ENCODE measurements at places on chromosomes 13 and 19.

DNA sequence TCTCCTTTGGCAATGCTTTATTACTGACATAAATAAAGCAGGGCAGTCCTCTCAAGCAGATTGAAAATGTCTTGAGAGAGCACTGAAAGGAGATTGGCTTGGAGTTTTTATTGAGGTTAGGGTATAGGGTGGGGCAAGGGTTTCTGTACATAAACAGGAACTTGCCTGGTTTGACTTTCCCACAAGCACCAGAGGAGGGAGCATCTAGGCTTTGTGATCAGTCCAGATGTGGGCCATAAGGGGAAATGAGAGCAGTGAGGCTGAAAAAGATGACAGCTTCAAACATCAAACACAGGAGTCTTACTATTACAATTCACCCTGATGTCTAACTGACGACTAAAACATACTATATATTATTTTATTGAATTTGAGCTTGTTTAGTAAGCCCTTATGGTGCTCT is 260.9 kb downstream of the MTUS2 start:
- no peak for DNase-seq

DNA sequence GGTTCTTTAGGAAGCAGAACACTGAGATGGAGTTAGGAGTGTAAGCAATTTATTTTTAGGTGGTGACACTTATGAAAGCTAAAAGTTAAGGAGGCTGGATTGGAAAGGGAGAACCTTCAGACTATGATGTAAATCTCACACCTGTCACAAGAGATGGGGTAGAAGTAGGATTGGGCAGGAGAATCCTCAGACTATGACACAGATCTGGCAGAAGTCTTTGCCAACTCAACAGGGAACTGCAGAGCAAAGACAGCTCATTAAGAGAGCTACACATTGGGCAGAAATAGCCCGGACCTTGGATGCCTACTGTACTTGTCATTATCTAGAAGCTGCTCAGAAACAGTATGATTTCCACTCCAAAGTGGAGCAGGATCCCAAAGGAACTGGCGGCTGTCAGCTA is 134.4 kb downstream of the DNAJC15 start:
- no peak for DNase-seq

GRCh38 chr19:17946965-17947784 is 14.4 kb downstream of the CCDC124 start:
- no peak for DNase-seq

DNA sequence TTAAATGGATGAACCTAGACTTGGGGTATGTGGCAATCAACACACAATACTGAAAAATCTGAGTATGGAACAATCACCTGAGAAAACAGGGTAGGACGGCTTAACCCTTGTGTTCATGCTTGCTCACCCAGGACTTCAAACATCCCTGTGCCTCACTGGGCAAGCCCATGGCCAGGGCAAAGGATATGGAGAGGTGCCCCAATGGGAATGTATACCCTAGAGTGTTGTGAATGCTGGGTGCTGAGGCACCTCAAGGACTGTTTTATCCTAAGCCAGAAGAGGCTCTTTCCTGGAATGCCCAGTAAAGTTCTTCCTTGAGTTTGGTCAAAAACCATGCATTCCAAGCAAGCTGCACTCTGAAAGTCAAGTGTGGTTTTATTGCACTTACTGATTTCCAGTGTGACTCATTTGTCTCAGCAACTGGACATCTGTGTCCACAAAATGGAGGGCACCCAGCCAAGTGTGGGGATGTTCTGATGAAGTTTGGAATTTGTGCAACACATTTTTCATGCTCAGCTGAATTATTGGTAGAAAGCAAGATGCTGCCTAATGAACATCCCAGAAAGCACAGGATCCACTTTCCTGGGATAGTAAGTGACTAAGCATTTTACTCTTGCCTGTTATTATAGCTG is 531.3 kb downstream of the RFC3 start:
- no peak for DNase-seq

DNA sequence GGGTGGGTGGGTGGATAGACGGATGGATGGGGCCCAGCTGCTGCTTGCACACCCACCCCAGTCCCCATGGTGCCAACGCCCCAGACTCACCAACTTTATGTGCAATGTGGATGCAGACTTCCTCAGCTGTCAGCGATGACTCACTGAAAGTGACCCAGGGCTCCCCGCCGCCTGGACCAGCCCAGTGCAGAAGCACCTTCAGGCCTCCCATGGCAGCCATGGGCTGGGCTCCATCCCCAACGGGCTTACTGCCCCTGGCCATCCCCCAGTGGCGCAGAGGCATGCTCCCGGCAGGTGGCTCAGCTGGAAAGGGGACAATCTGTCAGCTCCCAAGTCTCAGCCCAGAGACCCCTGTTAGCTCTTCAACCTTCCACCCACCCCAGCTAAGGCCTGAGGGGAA is 2.2 kb downstream of the TYK2 start:
- no peak for DNase-seq

DNA sequence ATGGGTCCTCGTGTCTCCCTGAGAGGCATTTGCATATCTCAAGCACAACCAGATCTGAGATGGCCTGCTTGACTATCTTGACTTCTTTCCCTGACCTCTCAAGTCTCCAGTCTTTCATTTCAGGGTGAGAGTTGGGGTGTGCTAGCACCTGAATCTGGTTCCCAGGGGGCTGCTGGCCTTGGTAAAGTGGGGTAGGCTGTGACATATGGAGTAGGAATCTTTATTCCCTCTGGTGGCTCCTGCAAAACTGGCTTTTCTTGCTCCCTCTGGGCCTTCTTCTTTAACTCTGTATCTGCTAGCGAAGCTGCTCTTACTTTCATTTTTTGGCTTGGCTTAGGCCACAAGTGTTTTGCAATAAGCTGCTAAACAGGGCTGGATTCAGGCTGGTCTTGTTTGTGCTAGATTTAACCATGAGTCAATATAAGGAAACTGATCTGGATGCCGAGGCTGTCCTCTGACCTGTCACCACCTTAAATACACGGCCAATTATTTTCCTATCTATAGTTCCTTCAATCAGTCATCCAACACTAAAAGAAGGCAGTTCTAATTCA is 42.3 kb downstream of the ZNF493 start:
- no peak for DNase-seq

GRCh38 chr13:98483601-98484288 is 93.2 kb downstream of the STK24 start:
- DNase-seq = no peak

DNA sequence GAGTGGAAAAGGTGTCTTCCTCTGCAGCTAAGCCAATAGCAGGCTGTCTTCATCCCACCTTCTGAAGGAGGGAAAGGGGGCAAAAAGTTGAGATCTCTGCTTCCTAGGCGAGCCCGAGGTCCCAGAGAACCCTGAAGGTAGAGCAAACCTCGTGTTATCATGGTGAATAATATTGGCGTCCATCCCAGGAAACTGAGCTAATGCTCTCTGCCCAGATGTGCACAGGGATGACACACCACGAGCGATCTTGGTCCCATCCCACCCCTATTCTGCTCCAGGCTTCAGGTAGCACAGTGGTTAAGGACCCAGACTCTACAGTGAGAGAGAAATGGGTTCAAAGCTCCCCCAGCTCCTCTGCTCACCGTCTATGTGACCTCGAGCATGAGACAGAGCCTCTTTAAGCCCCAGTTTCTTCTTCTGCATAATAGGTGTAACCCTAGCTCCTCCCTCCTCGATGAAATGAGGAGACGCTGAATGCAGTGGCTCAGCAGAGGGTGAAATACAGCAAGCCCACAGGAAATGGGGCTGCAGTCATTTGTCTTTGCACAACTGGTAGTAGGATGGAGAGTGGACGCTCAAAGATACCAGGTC is 9.9 kb upstream of the CEACAM20 start:
- no peak for DNase-seq

DNA sequence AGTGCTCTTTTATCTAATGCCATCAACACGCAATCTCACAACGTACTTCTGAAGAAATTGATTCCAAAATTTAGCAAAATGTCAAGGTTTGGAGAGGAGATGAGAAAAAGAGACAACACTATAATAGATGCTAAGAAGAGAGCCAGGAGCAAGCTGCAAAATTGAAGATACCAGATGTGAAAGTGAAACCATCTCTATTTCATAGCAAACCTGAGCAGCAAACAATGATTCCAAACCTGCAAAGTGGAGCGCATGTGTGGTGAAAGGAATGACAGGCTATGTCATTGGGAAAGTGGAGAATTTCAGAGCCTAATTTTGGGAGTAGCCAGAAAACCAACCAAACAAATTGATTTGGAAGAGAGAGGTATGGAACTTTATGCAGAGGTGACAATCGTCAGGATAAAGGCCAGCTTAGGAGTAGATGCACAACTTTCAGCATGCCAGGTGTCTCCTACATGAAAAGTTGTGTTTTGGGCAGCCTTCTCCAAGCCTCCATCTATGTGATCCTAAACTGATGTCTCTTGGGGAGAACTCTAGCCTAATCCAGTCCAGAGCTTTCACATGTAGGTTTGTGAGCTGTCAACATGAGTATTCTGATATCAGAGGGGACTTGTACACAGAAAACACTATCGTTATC is 158.4 kb upstream of the FNDC3A start:
- DNase-seq = no peak

Measured in activated T-helper 1 cell treated with anti-CD3 and anti-CD28 coated beads, Interleukin-2, amount 50 U/mL, for 16 hours (primary cell).